Nephron progenitor cell (in vitro differentiated cells): ENCODE measurements at places on chromosomes 12 and 14.

GRCh38 chr14:54366736-54367735 is 29.8 kb upstream of the CDKN3 start:
- peaks cover 8% of the 10 kb centered on the region for H3K27me3 ChIP-seq
- H3K4me3 ChIP-seq = peak overlapping the region; percentile 1
- DNase-seq = no peak
- H3K36me3 ChIP-seq = no peaks in the 10 kb centered on the region

GRCh38 chr14:62097824-62098223 is 335.6 kb downstream of the SNAPC1 start:
- no peaks in the 10 kb centered on the region for H3K36me3 ChIP-seq
- no peak for DNase-seq
- no peaks in the 10 kb centered on the region for H3K27me3 ChIP-seq
- H3K4me1 ChIP-seq = peaks cover 13% of the 10 kb centered on the region
- H3K4me3 ChIP-seq = no peak overlapping the region
- H3K27ac ChIP-seq = no peak overlapping the region

- no peak overlapping the region for H3K27ac ChIP-seq
- peaks cover 8% of the 10 kb centered on the region for H3K27me3 ChIP-seq
- no peak overlapping the region for H3K4me3 ChIP-seq
- DNase-seq = no peak
- H3K4me1 ChIP-seq = no peaks in the 10 kb centered on the region
Observed at GRCh38 chr12:32864731-32865130, 31.8 kb downstream of the PKP2 start.

- H3K27me3 ChIP-seq = no peaks in the 10 kb centered on the region
- no peak overlapping the region for H3K27ac ChIP-seq
- no peak overlapping the region for H3K4me3 ChIP-seq
- peaks cover 11% of the 10 kb centered on the region for H3K4me1 ChIP-seq
- no peak for DNase-seq
Observed at GRCh38 chr12:42186793-42187192, 42.1 kb upstream of the GXYLT1 start.

GRCh38 chr14:92387578-92387977 is 64.6 kb downstream of the SLC24A4 start:
- no peak for DNase-seq
- H3K36me3 ChIP-seq = no peaks in the 10 kb centered on the region
- H3K27ac ChIP-seq = no peak overlapping the region

DNA sequence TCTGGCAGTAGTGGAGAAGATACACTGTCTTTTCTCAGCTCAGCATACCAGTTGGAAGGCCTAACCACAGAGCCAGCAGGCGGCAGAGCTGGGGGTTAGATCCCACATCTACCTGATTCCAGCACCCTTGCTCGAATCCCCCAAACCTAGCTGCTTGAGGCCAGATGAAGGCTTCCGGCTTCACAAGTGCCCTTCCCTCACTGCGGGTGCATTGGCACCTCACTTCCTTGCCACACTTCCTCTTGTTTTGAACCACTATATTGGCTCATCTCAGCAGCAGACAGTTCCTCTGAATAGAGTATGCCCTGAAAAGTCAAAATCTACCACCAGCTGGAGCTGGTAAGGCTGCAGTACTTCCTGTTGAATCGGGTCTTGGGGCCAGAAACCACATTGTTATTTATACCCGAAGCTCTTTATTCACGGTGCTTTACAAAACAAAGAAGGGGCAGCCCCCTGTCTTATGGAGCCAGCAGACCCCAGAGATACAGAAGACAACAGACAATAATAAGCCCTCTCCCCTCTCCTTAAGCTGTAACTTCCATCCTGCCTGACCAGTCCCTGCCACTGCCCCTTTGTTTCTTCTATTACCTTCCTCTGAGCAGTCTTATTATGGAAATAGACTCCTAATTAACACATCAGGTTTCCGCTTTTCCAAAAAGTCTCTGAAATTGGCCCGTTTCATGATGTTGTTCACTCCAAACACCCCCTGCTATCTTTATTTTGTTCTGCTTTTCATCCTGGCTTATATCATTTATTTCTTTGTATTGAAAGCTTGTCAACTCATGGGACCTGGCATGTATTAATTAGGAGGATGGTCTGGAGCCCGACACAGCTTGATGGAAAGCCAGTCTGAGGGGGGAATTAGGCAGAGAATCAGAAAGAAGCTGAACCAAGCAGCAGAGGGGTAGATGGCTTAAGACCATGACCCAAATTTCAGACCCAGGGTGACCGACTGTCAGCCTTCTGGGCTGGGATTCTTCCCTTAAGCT is 233.5 kb downstream of the EFCAB11 start:
- no peak overlapping the region for H3K4me3 ChIP-seq
- H3K4me1 ChIP-seq = peaks cover 28% of the 10 kb centered on the region
- no peaks in the 10 kb centered on the region for H3K36me3 ChIP-seq
- DNase-seq = no peak

GRCh38 chr14:73814153-73814552 is 37.5 kb upstream of the PTGR2 start:
- no peak for DNase-seq
- no peak overlapping the region for H3K27ac ChIP-seq
- no peak overlapping the region for H3K4me3 ChIP-seq
- H3K36me3 ChIP-seq = no peaks in the 10 kb centered on the region
